H9 (cell line): ENCODE measurements at places on chromosomes 5 and 9. TPM values are rescaled to one million over a fixed set of nuclear protein-coding genes. Genes with fewer than 3 reads are reported as not detected.

DNA sequence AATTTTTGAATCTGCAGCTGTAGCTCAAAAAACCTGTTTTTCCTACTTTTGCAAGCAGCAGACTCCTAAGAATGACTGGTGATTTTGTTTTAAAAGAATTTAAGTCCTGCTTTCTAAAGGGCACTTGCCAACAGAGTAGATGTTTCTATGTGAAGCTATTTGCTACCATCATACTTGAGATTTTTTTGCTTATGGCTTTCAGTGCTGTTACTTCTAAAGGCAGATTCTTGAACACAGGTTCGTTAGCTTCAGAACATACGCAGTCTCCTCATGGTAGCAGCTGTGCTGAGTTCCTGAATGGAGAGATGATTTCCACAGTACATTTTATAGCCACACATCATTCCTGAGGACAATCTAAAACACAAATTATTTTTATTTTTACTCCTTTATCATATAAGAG, 24.4 kb upstream of the ELL2 start:
- H3K36me3 ChIP-seq: no peaks in the 10 kb centered on the region
- H3K27ac ChIP-seq: no peak overlapping the region
- DNase-seq: no peak
- no peak overlapping the region for H3K4me3 ChIP-seq
- H3K27me3 ChIP-seq: no peaks in the 10 kb centered on the region

DNA sequence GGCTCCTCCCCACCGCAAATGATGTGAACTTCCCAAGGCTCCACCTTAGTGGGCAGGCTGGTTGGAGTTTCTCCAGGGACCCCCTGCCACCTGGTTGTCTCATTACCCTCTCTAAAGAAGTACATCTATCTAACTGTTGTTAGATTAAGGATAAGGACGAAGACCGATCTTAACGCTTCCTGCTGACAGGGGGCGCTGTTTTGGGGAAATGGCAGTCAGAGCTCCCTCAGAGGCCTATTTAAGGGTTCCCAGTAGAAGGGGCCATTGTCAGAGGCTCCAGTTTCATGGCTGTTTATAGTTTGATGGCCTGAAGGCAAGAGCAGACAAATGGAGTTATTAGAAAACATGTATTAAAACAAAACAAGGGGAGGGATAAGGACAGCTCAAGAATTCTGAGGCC, 100.1 kb downstream of the SPEF2 start:
- H3K4me3 ChIP-seq: no peak overlapping the region
- no peaks in the 10 kb centered on the region for H3K36me3 ChIP-seq
- no peaks in the 10 kb centered on the region for H3K27me3 ChIP-seq
- H3K27ac ChIP-seq: no peak overlapping the region
- DNase-seq: no peak

DNA sequence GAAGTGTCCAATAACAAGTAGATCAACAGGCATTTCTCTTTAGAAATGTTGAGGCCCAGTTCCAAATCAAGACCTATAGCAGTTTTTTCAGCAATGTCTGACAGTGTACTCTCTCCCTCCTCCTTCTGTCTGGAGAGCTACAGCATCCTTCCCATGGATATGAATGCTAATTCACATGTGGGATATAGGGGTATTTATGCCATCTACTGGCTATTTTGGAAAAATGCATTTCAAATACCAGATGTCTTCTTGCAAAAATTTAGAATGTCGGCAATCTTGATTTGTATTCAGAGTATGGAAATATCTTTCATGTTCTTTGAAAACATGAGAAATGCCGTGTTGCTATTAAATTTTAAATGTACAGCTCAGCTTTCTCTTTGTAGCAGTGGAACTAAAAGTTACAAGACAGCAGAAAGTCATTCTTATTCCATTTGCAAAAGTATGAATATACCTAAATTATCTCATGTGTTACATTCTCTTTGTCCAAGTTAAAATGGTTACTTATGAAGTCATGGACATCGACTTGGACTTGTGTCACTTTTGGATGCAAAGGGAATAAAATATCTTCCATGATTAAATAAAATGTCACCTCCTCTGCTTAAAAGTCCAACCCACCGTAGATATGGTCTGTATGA, 647.8 kb downstream of the TAF11L14 start:
- H3K4me3 ChIP-seq: no peak overlapping the region
- no peaks in the 10 kb centered on the region for H3K4me1 ChIP-seq
- no peaks in the 10 kb centered on the region for H3K27me3 ChIP-seq
- peaks cover 8% of the 10 kb centered on the region; the same call in 1 of the 2 replicates for H3K36me3 ChIP-seq

DNA sequence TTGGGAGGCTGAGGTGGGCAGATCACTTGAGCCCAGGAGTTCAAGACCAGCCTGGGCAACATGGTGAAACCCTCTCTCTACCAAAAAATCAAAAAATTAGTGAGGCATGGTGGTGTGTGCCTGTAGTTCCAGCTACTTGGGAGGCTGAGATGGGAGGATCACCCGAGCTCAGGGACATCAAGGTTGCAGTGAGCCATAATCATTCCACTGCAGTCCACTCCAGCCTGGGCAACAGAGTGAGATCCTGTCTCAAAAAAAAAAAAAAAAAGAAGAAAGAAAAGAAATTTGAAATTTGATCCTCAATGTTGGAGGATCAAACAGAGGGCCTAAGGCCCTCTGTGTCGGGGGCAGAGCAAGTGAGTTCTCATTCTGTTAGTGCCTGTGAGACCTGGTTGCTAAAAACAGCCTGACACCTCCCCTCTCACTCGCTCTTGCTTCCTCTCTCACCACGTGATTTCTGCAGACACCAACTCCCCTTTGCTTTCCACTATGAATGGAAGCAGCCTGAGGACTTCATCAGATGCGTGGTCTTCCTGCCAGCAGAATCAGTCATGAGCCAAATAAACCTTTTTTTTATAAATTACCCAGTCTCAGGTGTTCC, 8.4 kb upstream of the GOLPH3 start:
- no peaks in the 10 kb centered on the region for H3K4me1 ChIP-seq
- H3K27me3 ChIP-seq: no peaks in the 10 kb centered on the region
- H3K4me3 ChIP-seq: no peak overlapping the region
- DNase-seq: no peak
- H3K36me3 ChIP-seq: no peaks in the 10 kb centered on the region; the same call in 2 of the 3 replicates

DNA sequence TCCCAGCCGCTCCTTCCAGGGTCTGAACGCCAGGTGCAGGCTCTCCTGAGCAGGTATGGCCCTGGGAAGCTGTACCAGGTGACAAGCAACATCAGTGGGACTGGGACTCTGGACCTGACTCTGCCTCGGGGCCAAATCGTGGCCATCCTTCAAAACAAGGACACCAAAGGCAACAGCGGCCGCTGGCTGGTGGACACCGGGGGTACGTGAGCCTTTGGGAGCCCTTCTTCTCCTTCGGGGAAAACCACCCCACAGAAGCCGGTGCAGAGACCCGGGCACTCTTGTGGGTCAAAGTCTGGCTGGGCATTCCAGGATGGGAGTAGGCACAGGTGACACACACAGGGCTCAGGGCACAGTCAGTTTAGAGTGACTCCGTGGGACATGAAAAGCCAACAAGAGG, 45.8 kb downstream of the ARHGEF37 start:
- no peaks in the 10 kb centered on the region; the same call in 1 of the 2 replicates for H3K4me1 ChIP-seq
- no peak overlapping the region for H3K27ac ChIP-seq
- no peak for DNase-seq
- H3K4me3 ChIP-seq: no peak overlapping the region
- H3K36me3 ChIP-seq: no peaks in the 10 kb centered on the region

DNA sequence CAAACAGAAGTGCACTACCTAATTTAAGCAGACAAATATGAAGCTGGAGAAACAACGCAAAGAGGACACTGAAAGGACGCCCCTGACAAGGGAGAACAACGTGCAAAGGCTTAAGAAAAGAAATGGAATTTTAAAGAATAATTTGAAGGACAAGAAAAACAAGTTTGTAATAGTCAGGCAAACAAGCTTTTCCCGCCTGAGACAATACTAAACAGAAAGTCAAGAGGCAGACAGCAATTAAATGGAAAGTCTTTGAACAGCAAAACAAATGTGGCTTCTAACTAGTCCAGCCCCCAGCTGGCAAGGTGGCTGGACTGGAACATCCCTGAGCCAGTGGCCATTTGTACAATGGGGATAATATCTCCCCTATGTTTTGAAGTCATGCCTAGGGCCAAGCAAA, 63.3 kb downstream of the SIL1 start:
- H3K4me3 ChIP-seq: no peak overlapping the region
- H3K36me3 ChIP-seq: no peaks in the 10 kb centered on the region
- H3K27ac ChIP-seq: no peak overlapping the region
- no peaks in the 10 kb centered on the region; the same call in 1 of the 2 replicates for H3K4me1 ChIP-seq

DNA sequence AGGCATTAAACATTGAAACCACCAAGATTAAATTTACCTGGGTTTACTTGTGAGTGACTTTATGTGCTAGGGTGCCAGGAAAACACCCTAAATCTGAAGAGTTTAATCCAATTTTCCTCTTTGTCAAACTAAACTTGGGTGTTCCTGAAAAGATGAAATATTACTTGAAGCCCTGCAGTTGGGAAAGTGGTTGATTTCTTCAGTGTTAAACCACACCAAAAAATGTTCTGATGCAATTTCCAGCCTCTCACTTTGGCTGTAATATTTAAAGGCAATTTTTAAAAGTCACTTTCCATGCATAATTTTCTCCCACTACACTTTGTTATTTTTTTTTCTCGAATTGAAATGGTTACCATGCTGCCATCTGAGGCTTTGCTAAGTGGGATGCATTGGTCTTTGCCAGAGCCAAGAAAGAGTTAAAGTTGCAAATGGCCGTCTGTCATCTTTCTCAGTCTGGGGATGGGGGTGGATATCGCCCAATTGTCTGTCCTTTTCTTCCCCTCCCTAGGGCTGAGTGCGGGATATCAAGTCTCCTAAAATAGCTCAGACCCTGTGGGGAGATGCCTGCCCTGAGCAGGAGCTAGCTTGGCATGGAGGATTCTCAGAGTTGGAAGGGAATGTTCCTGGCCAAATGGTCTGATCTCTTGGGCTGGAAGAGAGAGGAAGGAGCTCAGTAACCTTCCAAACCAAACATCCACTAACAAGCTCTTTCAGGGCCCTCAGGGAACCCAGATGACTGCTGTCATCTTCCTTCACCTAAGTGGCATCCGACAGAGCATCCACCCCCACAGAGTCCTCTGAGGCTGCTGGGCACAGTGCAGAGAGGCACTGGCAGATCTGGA, 13.6 kb upstream of the SHB start:
- no peak overlapping the region for H3K27ac ChIP-seq
- no peaks in the 10 kb centered on the region for H3K36me3 ChIP-seq
- H3K27me3 ChIP-seq: no peaks in the 10 kb centered on the region
- DNase-seq: no peak

- no peaks in the 10 kb centered on the region for H3K27me3 ChIP-seq
- H3K27ac ChIP-seq: no peak overlapping the region
- no peaks in the 10 kb centered on the region for H3K36me3 ChIP-seq
- H3K4me3 ChIP-seq: no peak overlapping the region
- peaks cover 13% of the 10 kb centered on the region for H3K4me1 ChIP-seq
Measured at GRCh38 chr5:165630261-165630778, 2124.9 kb downstream of the MAT2B start.

DNA sequence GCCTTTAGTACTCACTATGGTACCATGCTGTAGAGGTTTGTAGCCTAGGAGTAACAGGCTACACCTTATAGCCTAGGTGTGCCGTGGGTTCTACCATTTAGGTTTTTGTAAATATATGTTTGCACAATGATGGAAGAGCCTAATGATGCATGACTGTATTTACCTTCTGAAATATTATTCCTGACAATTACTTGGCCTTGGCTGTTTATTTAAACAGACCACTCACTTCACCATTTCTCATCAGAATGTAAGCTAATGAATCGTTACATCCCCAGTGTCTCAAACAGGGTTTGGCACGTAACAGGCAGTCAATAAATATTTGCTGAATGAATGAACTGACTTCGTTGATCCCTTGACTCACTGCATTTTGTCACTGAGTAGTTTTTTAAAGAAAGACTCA, 93.1 kb downstream of the MED27 start:
- no peaks in the 10 kb centered on the region for H3K27me3 ChIP-seq
- peaks cover 3% of the 10 kb centered on the region; the same call in 1 of the 2 replicates for H3K4me1 ChIP-seq
- no peaks in the 10 kb centered on the region for H3K36me3 ChIP-seq
- no peak for DNase-seq
- no peak overlapping the region for H3K4me3 ChIP-seq

DNA sequence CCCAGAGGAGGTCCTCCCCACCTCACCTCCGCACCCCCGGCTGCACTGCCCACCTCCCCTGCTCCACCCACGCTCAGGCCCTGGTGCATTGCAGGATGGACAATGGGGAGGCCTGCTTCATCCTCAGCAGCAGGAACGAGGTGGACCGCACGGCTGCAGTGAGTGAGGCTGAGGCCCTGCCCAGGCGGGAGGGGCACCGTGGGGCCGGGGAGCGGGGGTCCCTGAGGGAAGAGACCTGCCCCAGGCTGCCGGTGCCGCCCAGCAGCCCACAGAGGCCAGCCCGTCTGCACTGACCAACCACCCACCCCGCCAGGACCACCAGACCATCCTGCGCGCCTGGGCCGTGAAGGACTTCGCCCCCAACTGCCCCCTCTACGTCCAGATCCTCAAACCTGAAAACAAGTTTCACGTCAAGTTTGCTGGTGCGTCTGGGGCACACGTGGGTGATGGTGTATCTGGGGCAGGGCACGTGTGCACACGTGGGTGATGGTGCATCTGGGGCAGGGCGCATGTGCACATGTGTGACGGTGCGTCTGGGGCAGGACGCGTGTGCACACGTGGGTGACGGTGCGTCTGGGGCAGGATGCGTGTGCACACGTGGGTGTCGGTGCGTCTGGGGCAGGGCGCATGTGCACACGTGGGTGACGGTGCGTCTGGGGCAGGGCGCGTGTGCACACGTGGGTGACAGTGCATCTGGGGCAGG, 66.7 kb downstream of the KCNT1 start:
- peaks cover 10% of the 10 kb centered on the region for H3K36me3 ChIP-seq
- H3K4me3 ChIP-seq: no peak overlapping the region
- H3K27me3 ChIP-seq: no peaks in the 10 kb centered on the region
- DNase-seq: no peak
- H3K27ac ChIP-seq: no peak overlapping the region
- no peaks in the 10 kb centered on the region for H3K4me1 ChIP-seq

DNA sequence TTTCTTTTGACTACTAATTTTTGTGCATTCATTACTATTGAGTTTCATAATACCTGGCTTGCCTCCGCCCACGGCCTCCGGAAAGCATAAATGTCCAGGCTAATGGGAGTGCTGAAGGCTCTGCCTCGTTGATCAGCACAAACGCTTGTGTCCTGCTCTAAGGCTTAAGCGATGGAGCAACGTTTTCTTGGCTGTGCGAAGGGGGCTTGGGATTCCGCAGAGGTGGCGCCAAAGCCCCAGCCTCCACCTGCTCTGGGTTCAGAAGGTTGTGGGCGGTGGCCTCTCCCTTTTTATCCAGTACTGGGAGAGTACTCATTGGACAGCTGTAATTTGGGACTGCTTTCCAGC, 19.7 kb downstream of the ANXA2R start:
- peaks cover 9% of the 10 kb centered on the region for H3K4me1 ChIP-seq
- peak; percentile 52 for DNase-seq

- peaks cover 6% of the 10 kb centered on the region; the same call in 1 of the 2 replicates for H3K27me3 ChIP-seq
- no peaks in the 10 kb centered on the region for H3K36me3 ChIP-seq
Measured at GRCh38 chr9:135719472-135719871, 17.5 kb downstream of the KCNT1 start.

GRCh38 chr5:156383510-156384265, 56.7 kb downstream of the SGCD start:
- H3K4me3 ChIP-seq: no peak overlapping the region
- H3K36me3 ChIP-seq: no peaks in the 10 kb centered on the region
- no peaks in the 10 kb centered on the region for H3K4me1 ChIP-seq
- no peak for DNase-seq

GRCh38 chr5:143113461-143113860, 290.0 kb downstream of the NR3C1 start:
- DNase-seq: no peak
- no peaks in the 10 kb centered on the region for H3K36me3 ChIP-seq
- H3K27me3 ChIP-seq: no peaks in the 10 kb centered on the region
- peaks cover 8% of the 10 kb centered on the region; the same call in 1 of the 2 replicates for H3K4me1 ChIP-seq
- no peak overlapping the region for H3K27ac ChIP-seq

Gene WHRN
- 2.2 and 2.3 TPM in 2 replicates for total RNA-seq

Gene OSMR
- 1.5 and 1.6 TPM in 2 replicates for total RNA-seq

Gene TLX3
- not detected in 2 replicates for total RNA-seq

Gene GPR150
- 0.11 TPM in 1 of 2 replicates, not detected in the other for total RNA-seq

Gene PCDHA1
- total RNA-seq: 0.44 and 0.61 TPM in 2 replicates
